ENCODE measurements at places on chromosomes 7 and 10.

DNA sequence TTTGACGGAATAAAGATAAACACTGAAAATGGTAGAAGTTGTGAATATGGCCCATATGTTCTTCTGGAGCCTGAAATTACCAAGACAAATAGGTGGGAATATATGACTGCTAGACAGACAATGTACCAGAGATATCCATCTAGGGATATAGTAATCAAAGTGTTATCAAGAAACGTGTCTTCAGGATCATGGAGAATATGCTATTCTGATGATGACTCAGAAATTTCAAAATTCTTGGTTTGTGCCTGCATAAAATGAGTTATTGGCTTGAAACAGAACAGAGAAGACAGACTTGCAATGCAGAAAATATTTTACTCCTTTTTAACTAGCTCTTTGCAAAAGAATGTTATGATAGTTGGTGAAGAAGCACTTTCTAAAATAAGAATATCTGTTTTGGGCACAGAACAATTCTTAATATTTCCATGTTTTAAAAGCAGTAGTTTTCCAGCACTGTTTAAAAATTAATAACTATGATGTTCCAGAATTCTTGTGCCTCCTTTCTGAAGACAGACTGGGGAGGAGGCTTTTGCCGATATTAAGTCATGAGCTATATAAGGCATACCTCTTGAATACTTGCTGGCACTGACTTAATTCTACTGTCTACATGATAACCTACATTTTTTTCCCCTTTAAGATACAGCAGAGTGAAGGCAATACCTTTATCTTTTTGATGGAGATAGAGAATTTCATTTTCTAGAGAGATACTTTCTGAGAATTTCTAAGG is 34.4 kb upstream of the CABCOCO1 start:
- DNase-seq: no peak

DNA sequence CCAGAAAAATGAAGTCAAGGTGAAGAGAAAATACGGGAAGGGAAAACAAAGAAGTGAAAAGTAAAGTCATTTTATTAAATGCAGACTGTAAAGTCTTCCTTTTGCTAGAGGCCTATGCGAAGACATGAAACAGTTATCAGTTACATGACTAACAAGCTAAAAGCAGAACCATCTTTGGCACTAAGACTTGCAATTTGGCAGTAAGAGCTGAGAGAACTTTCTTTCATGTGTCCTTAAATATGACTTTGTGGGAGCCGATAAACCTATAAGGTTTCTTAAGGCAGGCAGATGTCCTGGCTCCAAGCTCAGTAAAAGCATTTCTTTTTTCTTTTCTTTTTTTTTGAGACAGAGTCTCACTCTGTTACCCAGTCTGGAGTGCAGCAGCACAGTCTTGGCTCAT is 10.4 kb downstream of the ANLN start:
- no peak for DNase-seq

DNA sequence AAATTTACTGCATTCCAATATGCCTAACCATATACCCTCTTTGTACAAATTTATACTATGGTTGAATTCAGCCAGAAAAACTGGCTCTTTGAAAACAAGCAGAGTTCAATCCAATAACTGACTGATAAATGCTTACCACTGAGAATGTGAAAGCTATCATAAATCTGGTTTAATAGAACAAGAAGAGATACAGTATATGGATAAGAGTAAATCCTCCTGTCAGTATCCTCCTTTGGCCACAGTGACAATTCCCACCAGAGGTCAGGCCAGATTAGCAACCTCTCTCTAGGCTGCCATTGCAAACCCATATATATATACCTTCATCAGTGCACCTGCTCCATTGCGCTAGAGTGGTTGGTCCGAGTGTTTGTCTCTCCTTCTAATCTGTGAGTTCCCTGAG is 647.2 kb downstream of the GRM8 start:
- no peak for DNase-seq

GRCh38 chr7:140084972-140085371 is 22.2 kb upstream of the PARP12 start:
- DNase-seq: no peak

DNA sequence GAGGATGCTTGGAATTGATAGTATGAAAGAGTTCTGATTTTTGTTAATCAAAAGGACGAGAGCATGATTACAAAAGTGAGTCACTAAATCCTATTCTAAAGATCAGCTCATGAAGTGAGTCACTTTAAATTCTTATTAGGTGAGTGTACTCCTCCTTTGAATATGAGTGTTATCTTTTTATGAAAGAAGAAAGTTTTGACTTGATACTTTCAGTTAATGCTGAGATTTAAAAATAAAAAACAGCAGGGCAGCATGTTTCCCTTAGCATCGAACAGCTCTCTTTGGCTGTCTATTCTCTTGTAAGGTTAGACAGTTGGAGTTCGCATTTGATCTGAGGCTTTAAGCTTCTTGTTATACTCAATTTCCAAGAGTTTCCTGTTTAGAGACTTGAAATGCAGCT is 222.0 kb downstream of the TWIST1 start:
- DNase-seq: no peak

DNA sequence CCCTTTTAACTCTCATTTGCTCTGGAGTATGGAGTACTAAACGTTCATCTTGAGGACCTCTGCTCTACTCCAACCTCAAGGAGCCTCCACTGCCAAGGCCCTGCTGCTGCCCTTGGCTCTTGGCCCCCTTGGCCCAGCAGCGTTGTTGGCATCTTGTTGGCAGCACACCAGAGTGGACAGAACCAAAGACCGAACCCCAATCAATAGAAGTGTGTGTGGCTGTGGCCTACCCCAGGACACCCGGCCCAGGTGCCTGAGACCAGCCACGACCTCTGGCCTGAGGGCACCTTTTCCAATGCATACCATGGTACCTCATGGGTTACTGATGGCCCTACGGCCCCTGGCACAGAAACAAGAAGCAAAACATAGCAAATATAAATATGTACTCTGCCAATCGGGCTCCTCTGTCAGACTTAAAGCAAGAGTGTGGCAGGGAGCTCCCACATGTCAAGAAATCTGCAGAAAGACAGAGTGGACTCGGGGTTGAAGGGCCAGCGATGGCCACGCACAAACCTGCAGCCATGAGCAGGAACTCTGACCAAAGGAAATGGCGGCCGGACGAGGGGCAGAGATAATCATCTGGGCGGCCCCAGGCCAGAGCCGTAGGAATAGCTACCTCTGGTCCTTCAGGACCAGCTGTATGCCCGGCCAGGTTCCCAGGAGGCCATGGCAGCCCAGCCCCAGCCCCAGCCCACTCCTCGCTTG is 2.9 kb downstream of the NPC1L1 start:
- no peak for DNase-seq

- no peak for DNase-seq
These were observed 123.8 kb downstream of the PTEN start for GRCh38 chr10:87987206-87987605.

GRCh38 chr10:51180141-51180540 is 105.9 kb downstream of the PRKG1 start:
- DNase-seq: no peak

GRCh38 chr10:61985715-61986114 is 84.2 kb downstream of the ARID5B start:
- no peak for DNase-seq

DNA sequence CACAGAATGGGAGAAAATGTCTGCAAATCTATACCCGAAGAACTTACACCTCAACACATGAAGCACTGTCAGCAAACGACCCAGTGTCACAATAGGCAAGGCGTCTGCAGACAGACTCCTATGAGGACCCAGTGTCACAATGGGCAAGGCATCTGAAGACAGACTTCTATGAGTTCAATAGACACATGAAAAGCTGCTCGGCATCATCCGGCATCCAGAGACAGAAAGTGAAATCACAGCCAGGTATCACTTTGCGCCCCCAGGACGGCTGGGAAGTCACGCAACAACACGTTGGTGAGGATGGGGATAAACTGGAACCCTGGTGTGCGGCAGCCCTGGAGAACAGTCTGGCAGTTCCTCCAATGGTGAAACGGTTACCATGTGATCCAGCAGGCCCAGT is 273.2 kb downstream of the ELFN1 start:
- no peak for DNase-seq

Measured in activated naive CD4-positive, alpha-beta T cell treated with anti-CD3 and anti-CD28 coated beads, Interleukin-2, amount 50 U/mL, for 72 hours (primary cell).